ENCODE measurements at places on chromosomes 16 and 17.

- no peak for DNase-seq
These were observed 12.2 kb upstream of the METRNL start for GRCh38 chr17:83067071-83067717.

DNA sequence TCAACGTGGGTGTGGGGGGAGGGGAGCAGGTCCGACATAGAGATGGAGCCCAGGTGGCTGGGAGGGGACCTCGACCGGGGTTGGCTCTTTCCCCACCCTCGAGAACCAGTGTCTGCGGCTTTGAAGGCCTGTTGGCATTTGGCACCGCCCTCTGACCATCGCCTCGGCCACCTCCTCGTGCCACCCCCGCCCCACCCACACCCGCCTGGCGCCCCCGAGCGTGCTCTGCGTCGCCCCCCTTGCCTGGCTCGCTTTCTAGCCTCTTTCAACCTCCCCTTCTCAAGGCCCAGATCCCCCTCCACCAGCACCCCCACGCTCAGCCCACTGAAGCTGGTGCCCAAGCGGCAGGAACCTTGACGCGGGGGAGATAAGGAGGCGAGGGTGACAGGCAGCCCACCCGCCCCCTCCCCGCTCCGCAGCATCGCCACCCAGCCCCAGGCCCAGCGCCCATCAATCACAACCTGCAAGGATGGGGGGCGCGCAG, 619 bp downstream of the CACNB1 start:
- DNase-seq: no peak

GRCh38 chr17:76867578-76868175, 527 bp upstream of the MGAT5B start:
- no peak for DNase-seq

- no peak for DNase-seq
These were observed 80.0 kb downstream of the MARCHF10 start for GRCh38 chr17:62727916-62728672.

- no peak for DNase-seq
These were observed 62.7 kb downstream of the ARHGAP44 start for GRCh38 chr17:12851901-12852435.

GRCh38 chr16:69243479-69243878, 56.5 kb downstream of the SNTB2 start:
- DNase-seq: no peak

DNA sequence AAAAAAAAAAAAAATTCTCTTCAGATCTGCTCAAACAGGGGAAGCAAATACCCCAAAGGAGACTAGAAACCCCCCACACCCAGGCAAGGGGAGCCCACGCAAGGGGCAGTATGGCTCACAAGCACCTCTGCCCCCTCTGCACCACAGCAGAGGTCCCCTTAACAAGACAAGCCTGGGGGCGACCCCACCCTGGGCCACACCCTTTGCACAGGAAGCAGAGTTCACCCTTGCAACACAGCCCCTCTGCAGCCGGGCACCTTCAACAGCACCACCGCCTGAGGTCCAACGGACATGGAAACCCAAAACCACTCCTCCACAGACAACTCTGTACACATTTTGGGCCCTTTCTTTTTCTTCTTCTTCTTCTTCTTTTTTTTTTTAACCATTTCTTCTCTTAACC, 12.8 kb downstream of the AXIN1 start:
- DNase-seq: no peak

DNA sequence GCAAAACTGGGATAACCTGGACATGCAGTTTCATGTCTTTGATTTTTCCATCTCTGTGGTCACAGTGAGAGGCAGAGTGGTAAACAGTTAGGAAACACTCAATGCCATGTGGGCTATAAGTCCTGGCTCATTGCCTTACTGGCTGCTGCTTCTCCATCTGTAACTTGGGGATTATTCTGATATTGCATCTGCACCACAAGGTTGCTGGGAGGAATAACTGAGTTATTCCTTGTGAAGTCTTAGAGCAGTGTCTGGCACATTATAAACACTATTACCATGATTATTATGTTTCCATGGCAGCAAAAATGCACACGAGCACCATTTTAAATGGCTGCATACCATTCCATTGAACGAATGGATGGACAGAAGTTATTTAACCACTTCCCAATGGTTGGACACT, 111.7 kb upstream of the CDH5 start:
- DNase-seq: no peak

GRCh38 chr16:89958068-89958467, 9.5 kb downstream of the DEF8 start:
- DNase-seq: no peak

- no peak for DNase-seq
These were observed 12.9 kb downstream of the IL21R start for GRCh38 chr16:27414788-27415431.

DNA sequence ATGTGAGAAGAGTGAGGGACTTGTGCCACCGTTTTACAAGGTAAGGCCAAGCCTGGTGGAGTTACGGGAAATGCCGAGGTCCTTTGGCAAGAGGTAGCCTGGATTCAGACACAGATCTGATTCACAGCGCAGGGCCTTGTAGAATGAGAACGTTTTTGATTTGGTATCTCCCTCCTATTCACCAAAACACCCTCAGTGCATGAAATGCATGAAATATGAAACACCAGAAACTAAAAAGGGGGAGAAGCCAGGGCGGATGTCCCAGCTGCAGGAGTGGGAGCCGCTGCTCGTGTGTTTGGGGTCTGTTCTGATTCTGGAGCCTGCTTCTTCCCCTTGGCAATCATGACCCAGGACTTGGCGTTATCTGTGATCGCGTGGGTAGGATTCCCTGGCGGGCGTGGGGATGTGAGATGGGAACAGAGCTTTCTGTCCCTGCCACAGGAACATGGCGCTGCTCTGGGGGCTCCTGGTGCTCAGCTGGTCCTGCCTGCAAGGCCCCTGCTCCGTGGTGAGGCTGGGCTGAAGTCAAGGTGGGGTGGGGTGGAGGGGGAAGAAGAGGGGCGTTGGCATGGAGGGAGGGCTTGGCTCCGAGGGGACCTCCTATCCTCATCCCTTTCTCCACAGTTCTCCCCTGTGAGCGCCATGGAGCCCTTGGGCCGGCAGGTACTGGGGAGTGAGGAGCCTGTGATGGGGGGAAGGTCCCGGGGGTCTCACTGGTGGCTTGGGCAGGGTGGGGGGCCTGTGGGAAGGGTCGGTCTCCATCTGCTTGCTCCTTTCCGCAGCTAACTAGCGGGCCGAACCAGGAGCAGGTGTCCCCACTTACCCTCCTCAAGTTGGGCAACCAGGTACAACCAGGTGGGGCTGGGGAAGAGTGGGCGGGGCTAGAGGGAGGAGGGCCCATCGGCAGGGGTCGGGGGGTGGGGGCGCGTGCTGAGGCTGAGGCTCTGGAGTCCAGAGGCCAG, 2.2 kb downstream of the SERPINF2 start:
- no peak for DNase-seq

- no peak for DNase-seq
These were observed 9.2 kb upstream of the NAT9 start for GRCh38 chr17:74785096-74785980.

DNA sequence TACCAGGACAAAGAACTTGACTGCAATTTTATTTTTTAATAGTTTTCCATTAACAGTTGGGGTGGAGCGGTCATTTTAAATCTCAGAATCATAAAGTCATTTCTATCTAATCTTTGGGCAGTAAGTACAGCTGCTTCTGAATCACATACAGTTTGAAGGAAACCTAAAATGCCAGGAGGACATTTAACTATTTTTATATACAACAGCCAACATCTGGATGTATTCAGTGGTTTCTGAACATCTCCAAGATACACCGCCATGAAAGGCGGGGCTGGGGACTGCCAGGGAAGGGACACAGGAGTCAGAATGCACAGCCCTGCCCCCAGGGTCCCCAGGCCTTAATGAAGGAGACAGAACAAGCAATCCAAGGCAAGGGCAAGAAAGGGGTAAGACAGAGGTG, 392.3 kb downstream of the SLC39A11 start:
- no peak for DNase-seq

- no peak for DNase-seq
These were observed 11.5 kb upstream of the HYDIN start for GRCh38 chr16:71242036-71242435.

GRCh38 chr17:58692239-58693055, at the start of gene RAD51C:
TSS of gene RAD51C (plus strand) at chr17:58692602. CDS start at chr17:58692644, 42 bp downstream.
- peak; percentile 60 for DNase-seq

DNA sequence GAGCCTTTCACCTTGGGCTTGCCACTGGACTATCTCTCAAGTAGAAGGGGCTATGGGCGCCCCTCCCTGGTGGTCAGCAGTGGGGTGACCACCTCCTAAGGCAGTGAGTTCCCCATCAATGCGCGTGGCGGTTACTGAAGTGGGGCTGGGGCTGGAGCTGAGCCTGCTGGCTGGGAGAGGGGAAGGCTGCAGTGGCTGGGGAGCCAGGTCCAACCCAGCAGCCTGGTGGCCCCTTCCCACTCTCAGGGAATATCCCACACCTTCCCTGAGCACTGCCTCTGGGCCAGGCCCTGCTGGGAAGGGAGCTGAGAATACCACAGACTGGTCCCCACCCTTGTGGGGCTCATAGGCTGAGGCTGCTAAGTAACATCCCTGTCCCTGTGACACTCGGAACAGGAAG, 19.8 kb upstream of the MPRIP start:
- DNase-seq: no peak

DNA sequence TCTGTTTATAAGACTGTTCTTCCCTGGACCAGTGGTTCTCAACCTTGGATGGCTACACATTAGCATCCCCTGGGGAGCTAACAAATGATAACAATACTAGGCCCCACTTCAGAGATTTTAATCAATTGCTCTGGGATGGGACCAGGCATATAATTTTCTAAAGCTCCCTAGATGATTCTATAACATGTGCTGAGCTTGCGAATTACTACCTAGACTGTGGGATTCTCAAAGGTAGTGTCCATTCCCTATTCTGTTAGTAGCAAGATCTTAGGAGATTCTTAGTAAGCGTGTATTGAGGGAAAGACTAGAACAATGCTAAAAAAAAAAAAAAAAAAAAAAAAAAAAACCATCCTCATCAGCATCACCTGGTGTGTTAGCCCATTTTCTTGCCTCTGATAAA, 412.0 kb upstream of the CDH5 start:
- DNase-seq: no peak

GRCh38 chr17:2708585-2709182, 2.9 kb downstream of the CLUH start:
- no peak for DNase-seq

GRCh38 chr17:28334666-28335200, 539 bp downstream of the IFT20 start:
- DNase-seq: no peak

DNA sequence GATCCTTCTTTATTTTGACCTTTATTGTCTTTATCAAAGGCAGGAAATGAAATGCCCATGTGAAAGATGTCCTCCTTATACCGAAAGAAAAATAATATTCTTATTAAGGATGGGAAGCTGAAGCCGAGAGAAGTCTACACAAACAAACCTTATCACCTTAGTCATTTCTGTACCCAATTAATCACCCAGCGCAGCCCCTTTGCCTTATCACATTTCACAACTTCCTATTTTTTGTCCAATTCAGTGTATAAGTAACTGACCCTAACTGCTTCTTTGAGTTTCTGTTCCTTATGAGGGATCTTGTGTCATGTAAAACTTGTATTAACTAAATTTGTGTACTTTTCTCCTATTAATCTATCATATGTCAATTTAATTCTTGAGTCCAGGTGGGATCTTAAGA, 16.4 kb upstream of the CCL23 start:
- DNase-seq: no peak

DNA sequence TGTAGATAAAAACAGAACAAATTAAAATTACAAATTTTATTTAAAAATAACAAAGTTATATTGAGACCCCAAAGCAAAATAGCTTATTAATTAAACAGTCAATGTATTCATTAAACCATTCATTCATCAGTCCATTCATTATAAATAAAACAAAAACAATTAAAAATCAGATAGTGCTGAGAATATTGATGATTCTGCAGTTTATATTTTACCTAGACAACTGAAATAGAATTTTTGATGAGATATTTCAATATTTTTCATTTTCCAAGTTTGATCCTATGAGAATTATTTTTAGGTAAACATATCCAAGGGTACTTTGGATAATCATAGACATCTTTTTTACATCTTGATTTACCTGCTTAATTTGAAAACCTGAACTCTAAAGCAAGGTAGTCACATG, 15.2 kb upstream of the NETO2 start:
- no peak for DNase-seq

DNA sequence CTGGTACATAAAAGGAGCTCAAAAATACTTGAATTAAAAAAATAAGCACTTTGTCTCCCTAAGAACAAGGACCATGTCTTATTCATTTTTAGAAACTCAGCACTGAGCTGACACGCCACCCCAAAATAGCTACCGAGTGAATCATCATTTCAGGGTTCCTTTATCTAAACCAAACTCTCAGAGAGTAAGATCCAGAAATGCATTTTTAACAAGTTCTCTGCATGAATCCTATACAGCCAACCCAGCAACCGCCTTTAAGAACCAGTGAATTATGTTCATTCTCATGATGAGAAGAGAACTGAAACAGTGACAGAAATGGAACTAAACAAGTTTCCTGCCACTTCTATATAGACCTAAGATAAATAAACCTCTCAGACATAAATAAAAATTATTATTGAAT, 8.7 kb downstream of the C16orf87 start:
- no peak for DNase-seq

GRCh38 chr17:68296217-68297191, 5.2 kb downstream of the ARSG start:
- DNase-seq: no peak

DNA sequence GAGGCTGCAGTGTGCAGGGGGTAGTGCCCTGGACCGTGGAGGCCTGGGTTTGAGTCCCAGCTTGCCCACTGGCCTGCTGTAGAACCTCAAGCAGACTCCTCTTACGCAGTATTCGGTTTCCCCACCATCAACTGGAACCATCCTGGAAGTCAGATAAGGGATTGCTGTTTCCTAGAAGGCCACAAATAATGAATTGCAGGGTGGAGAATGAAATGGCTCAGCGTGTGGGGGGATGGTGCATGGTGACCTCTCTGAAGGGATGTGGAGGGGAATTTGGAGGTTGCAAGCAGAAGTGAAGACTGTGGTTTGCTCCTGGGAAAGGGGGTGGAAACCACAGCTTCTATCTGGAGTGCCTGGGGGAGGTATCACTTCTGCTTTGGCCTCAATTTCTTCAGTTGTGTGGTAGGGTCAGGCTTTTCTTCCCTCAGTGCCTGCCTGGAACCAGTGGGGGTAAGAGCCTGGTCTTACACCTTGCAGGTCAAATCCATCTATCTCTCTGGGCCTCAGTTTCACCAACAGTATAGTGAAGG, 1.7 kb downstream of the ADGRG5 start:
- no peak for DNase-seq

DNA sequence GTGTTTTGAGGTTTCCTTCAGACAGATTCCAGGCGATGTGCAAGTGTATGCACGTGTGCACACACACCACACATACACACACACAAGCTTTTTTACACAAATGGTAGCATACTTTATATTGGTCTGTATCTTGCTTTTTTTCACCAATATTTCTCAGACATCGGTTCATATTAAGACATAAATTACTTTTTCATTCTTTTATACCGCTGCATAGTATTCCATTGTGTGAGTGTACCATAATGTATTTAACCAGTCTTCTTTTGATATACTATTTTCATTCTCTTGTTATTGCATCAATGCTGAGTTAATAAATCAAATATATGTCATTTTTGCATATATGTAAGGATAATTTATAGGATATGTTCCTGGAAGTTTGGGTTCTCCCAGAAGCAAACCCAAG, 22.4 kb upstream of the ITGAX start:
- no peak for DNase-seq

Data from NCI-H2081 treated with DMSO at 0.1 percent for 48 hours (cell line).